ENCODE measurements at places on chromosomes 12 and 14.

DNA sequence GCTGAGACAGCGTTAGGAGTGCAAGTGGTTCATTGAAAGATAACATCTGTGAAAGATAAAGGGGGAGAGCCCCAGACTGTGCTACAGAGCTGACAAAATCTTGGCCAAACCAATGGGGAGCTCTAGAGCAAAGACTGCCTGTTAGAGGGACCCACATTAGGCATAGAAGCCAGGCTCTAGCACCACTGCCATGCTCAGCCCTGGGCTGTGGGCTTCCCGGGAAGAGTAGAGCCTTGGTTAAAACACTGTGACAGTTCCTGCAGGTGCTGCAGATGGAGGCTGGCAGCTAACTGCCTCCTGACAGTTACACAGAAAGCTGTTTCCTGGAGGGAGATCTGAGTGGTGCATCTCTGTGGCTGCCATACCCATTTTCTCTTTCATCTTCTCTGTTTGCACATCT is 23.0 kb downstream of the TSHR start:
- DNase-seq: no peak

- DNase-seq: no peak
Measured at GRCh38 chr12:120654656-120655055, 14.2 kb downstream of the CABP1 start.

- DNase-seq: no peak
Measured at GRCh38 chr14:32559590-32559989, 230.5 kb downstream of the AKAP6 start.

DNA sequence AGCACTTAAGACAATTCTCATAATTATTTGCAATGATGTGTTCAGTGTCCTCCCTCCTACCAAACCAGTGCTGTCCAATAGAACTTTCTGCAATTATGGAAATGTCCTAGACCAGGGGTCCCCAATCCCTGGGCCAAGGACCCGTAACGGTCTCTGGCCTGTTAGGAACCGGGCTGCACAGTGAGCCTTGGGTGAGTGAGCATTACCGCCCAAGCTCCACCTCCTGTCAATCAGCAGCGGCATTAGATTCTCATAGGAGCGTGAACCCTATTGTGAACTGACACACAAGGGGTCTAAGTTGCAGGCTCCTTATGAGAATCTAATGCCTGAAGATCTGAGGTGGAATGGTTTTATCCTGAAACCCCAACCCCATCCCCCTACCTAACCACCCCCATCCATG is 3.9 kb downstream of the SVOP start:
- no peak for DNase-seq

- no peak for DNase-seq
Measured at GRCh38 chr12:46891306-46891705, 65.5 kb upstream of the SLC38A4 start.

DNA sequence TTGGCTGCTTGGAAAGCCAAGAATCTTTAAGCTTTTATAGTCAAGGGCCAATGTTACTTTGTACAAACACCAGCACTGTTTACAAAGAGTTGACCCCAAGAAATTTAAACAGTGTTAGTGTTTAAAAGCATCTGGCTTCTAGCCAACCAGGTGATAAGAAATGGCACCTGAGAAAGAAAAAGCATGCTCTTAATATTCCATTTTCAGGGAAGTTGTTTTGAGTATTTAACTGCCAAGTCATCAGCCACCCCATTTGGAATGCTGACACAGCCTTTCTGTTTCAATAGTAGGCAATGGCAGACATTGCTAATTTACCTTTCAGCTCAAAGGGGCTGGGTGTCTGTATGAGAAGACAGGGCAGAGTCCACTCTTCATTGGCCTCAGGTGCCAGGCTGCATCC is 3.7 kb upstream of the SLC35F4 start:
- no peak for DNase-seq

- DNase-seq: no peak
Measured at GRCh38 chr12:80702889-80703805, 4.3 kb upstream of the MYF6 start.

DNA sequence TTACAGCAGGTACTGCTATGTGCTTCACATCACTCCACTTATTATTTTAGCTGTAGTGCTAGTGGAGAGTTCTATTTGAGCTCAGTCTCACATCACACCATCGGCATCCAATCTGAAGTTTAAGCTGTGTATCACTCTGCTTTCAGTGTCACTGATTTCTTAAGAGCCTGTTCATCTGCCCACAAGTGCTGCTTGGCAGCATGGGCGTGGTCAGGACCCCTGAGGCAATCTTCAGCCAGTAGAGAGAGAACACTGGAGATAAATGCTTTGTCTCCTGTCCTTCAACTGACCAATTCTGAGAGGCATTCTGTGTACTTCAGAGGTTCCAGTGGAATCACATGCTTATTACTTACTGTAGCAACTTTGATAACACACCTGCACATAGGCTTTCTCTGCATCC is 728.8 kb downstream of the RPS29 start:
- DNase-seq: no peak

GRCh38 chr14:106268013-106268727 is 741.8 kb downstream of the TMEM121 start:
- DNase-seq: peak; percentile 52

- no peak for DNase-seq
Measured at GRCh38 chr12:118358612-118359540, 13.8 kb downstream of the TAOK3 start.

DNA sequence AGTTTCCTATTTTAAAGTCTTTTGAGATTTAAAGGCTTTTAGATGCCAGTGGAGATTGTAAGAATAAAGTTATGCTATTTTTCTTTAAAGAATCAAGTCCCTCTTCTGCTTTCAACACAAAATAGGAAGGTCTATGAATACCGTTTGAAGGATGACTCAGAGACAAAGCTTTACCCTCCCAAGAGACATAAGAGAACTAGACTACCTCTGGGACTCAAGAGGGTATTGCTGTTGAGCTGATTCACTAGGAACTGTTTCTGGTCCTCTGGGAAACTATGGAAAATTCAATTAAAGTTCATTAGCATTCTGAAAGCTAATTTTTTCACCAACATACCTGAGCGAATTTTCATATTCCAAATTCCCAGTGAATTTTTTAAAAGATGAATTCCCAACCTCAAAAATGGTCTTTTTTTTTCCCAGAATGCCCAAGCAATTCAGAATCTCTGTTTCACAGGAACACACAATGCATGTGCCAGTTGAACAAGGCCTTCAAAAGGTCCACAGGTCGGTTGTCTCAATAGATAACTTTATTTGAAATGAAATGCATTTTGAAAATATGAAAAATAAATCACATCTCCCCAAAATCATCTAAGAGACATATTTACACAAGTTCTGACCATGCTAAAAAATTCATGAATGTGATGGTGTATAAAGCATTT is 6.5 kb downstream of the PHLDA1 start:
- no peak for DNase-seq

DNA sequence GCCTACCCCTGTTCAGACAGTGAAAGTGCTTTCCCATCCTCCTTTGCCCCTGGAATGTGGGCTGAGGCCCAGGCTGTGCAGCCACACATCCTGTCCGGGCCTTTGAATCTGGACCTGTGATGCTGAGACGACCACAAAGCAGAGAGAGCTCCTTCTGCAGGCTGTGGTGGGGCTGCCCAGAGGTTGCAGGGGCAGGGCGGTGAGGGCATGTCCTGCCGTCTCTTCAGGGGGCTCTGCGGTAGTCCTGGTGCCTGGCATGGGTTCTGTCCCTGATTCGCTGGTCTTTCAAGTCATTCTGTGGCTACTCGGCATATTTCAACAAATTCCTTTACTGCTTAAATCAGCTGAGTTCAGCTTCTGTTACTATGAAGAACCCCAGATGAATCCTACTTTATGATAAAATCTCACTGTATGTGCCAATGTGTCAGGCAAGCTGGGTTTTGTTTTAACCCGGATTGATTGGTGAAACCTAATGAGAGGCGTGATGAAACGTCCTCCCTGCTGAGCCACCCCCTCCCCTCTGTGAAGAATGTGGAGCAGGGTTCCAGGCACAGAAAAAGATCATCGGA is 63.4 kb upstream of the DICER1 start:
- no peak for DNase-seq

GRCh38 chr14:33742166-33742565 is 208.7 kb downstream of the EGLN3 start:
- no peak for DNase-seq

DNA sequence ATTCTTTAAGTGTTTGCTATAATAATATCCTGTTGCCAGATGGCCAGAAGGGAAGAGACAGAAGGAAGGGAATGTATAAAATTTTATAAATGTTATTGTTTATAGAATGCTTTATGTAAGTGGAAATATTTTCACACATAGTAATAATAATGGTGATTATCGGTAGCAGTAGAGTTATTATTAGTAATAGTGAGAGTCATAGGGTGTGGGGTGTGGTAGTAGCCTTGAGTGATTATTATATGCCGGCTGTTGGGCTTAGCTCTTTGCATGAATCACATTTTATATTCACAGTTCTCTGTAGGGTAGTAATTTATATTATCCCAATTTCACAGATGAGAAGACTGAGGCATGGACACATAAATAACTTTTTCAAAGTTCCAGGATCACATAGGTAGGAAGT is 391.4 kb downstream of the C12orf75 start:
- no peak for DNase-seq
